ENCODE measurements at places on chromosomes 3 and 15.

- DNase-seq: no peak
Measured at GRCh38 chr3:94626573-94626972, 563.7 kb downstream of the NSUN3 start.

DNA sequence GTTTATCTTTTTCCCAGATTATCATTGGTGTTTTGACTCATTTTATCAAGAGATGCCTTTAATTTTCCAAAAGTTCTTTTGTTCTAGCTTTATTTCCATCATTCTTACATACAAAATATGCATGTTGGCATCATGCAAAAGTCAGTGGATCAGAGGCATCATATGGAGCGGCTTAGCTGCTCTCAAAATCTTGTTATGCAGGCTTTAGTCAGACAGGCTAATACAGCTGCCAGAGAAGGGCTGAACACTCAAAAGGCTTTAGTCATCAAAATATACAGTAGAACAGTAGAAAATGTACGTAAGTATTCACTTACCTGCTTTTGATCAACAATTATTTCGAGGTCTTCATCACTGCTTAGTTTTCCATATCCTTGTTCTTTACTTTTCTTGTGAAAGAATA is 65.5 kb downstream of the PEX5L start:
- no peak for DNase-seq

- DNase-seq: no peak
Measured at GRCh38 chr3:188791311-188791710, 380.5 kb upstream of the TPRG1 start.

DNA sequence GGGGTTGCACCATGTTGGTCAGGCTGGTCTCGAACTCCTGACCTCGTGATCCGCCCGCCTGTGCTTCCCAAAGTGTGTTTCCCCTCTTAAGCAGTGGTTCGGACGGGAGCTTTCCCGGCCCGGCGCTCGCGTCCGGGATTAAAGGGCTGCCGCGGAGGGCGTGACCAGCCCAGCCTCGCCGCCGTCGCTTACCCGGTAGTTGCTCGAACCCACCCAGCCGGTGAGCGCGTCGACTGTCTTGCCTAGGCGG is 513 bp downstream of the CLASP2 start:
- DNase-seq: no peak

- DNase-seq: no peak
Measured at GRCh38 chr3:98500019-98500418, 2.5 kb downstream of the OR5K2 start.

GRCh38 chr15:60835974-60836373 is 357.0 kb upstream of the ICE2 start:
- DNase-seq: no peak

DNA sequence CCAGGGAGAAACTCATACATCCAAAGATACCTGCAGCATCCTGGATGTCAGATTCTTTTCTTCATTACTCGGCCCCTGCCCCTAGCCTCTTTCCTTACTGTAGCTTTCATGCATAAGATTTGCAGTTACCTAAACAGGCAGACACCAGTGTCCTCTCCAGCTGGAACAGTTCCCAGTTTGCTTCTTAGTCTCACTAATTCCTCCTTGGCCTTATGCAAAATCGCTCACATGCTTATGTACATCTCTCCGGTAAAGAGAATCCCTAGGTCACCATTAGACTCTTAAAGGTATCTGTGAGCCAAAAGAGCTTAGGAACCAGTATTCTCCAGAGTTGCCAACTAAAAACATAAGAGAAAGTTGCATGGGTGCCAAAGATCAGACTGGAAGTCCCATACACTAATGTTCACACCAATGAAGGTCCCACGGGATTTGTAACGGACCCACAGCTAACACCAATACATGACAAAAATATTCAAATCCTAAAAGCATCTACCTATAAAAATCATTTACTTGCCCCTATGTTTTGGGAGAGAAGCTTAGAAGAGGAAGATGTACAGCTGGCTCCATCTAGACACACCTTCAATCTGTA is 66.6 kb downstream of the CBLB start:
- no peak for DNase-seq

DNA sequence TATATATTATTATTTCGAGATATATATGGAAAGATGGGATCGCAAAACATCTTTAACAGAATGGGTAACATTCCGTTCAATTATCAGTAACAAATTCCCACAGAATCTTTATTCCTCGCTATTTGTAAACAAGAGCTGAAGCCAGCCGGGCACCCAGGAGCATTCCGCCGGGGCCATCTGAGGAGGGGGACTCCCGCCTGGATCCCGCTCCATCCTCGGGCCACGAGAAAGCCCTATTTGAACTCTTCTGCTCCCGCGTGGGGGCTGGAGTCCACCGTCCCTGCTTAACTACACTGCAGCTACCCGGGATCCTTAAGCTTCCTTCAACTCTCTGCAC is 687 bp downstream of the GPR176 start:
- DNase-seq: no peak

DNA sequence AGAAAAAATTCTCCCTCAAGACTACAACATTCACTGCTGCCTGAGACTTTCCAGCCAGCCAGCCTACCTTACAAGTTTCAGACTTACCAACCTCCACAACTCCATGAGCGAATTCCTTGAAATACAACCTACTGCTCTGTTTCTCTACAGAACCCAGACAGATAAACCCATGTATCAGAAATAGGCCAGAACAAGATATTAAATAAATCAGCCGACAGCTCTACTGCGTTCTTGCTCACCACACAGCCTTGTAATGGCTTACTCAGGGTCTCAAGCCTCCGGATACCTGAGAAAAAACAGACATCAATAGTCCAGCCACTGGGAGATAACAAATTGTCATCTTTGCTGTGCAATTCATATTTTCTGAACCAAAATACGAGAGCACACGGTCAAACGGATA is 43.6 kb upstream of the LIPC start:
- no peak for DNase-seq

DNA sequence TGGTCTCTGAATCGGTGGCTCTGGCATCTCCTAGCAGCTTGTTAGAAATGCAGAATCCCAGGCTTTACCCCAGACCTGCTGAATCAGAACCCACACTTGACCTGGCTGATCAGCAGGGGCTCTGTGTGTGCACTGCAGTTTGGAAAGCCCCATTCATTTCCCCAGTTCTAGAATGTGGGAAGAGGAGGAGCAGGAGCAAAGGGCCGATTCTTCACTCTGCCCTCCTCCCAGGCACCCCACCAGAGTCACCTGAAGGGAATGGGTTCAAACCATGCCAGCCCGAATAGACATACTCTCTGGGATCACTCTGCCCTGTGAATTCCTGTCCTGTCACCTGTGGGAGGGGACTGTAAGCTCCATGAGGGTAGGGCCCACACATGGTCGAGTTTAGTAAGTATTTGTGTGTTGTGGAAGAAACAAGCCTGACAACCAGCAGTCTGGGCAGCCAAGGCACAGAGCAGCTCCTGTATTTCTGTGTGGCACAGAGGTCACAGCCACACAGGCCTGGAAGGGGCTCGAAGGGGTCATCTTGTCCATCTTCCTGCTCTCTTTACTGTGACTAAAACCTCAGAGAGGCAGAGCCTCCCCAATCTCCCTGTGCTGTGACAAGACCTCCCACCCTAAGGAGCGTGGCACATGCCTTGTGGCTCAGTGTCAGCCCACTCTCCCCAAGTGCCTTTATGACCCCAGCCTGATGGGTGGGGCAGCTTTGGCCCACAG is 29.0 kb upstream of the HHATL start:
- DNase-seq: no peak

DNA sequence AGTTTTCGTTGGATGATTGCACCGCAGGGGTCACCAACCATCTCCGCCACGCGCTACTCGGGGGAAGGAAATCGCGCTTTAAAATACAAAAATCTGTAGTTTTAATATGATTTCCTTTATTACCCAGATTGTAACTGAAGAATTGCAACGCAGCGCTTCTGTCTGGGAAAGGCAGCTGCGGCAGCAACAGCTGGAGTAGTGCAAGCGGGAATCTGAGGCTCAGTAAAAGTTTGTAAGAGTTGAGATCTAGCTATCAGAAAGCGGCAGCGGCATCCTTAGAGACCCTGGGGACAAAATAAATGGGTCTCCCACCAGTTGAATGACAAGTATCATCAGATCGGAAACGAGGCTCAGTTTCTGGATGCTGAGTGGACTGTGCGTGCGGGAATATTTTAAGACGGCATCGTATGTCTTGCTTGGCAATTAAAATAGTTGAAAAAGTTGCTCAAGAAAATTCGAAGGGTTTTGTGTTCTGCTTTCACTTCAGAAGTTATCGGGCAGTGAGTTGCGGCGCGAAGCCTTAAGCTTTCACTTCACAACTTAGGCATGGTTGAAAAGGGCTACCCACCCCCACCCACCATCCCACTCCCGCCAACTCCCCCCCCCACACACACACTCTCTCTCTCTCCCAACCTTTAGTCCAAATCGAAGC is 2.7 kb downstream of the MECOM start:
- peak; percentile 67 for DNase-seq

DNA sequence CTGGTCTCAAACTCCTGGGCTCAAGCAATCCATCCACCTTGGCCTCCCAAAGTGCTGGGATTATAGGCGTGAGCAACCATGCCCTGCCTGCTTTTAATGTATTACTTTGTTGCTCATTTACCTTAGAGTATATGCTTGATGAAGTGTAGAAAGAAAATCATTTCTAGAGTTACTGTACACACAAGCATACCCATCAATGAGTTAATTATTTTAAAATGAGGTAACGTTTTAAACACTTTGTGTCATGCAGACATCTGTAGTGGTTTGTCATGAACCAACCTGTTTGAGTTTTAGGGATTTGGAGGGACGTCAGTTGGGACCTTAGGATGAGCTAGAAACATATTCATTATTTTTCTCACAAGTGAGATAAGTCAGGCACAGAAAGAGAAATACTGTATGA is 332.4 kb upstream of the IGF1R start:
- no peak for DNase-seq

DNA sequence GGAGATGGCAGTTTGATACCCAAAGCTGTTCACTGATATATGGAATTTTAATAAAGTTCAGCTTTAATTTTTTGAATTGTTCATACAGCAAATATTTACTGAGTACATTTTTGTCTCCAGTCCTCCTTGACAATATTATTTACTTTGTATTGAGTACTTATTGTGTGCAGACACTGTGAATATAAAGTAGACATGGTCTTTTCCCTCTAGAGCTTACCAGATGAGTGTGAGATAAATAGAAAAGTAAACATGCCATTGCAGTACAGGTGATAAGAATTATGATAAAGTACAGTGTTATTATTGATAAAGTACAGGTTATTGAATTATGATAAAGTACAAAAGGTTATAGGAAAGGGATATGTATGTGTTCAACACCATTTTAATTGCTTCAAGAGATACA is 2.1 kb downstream of the UBA5 start:
- DNase-seq: no peak

DNA sequence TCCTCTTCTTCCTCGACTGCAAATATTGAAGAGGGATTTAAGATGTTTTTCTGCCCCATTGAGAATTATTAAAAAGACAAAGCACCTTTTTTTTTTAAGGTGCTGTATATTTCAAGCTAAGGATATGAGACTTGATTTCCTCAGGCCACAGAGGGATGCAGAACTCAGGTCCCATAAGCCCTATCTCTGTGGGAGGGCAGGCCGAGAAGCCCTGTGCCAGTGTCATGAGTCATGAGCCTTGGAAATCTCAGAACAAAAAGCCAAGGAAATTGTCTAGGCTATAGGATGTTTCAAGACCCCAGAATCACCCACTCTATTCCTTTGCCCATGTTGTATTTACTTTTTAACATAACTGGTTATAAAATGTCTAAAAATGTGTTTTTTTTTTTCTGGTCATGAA is 7.3 kb downstream of the ESYT3 start:
- DNase-seq: no peak

- DNase-seq: peak; percentile 51
Measured at GRCh38 chr3:129439226-129439816, 427 bp downstream of the MBD4 start.

- DNase-seq: no peak
Measured at GRCh38 chr3:175965036-175965435, 1105.9 kb downstream of the NAALADL2 start.

- DNase-seq: no peak
Measured at GRCh38 chr15:99126131-99126588, 21.3 kb downstream of the SYNM start.

GRCh38 chr15:74221399-74222239 is 14.5 kb upstream of the CCDC33 start:
- no peak for DNase-seq

- no peak for DNase-seq
Measured at GRCh38 chr3:30712991-30713390, 106.6 kb downstream of the TGFBR2 start.

DNA sequence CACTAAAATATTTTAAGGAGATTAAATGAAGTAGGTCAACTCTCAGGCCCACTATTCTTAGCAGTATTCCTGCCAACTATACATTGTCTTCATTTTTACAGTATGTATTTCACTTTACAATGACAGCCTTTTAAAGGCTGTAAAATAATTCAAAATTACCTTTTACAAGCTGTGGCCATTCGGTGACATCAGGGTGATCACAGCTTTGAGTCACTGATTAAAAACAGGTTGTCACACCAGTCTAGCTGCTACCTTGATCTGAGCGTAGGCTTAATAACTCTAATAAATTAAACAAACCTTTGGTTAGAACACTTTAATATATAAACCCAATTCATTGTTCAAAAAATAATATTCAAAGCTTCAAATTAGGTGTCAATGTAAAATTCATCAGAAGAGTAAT is 29.9 kb downstream of the UBE3A start:
- DNase-seq: no peak

DNA sequence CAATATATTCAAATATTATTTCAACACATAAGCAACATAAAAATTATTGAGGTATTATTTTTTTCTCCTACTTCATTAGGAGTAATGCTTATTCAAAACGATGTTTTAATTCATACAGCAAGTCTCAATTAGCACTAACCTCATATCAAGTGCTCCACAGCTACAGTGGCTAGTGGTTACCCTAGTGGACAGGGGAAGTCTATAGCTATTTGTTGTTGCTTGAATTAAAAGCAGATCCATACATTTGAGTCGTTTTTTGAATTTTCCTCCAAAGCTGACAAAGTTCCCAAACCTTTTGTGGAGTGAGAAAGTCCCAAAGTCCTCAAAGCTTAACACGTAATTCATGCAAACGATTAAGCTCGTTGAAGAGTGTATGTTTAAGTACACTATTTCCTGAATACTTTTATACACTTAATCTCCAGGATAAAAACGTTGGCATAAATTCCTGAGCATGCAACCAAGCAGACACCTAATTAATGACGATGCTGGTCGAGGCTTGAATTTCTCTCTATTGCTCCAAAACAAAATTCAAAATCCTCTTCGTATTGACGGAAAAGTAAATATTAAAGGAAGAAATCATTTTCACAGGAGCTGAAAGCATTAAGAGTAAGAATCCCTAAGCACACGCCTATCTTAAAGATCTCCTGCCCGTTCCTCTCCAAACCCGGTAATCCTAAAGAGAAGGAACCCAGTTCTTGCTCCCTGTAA is 985 bp downstream of the VPS13C start:
- peak; percentile 31 for DNase-seq

- no peak for DNase-seq
Measured at GRCh38 chr3:20078194-20078714, 38.0 kb downstream of the KAT2B start.
